ENCODE measurements at places on chromosomes 1 and 21. TPM values are rescaled to one million over a fixed set of nuclear protein-coding genes. Genes with fewer than 3 reads are reported as not detected.

- DNase-seq = peak; percentile 37
Measured at GRCh38 chr1:205325334-205325884, 3.9 kb upstream of the NUAK2 start.

- no peak for DNase-seq
Measured at GRCh38 chr1:216710055-216710454, 13.2 kb downstream of the ESRRG start.

- DNase-seq = no peak
Measured at GRCh38 chr1:11654939-11655808, 497 bp downstream of the FBXO44 start.

DNA sequence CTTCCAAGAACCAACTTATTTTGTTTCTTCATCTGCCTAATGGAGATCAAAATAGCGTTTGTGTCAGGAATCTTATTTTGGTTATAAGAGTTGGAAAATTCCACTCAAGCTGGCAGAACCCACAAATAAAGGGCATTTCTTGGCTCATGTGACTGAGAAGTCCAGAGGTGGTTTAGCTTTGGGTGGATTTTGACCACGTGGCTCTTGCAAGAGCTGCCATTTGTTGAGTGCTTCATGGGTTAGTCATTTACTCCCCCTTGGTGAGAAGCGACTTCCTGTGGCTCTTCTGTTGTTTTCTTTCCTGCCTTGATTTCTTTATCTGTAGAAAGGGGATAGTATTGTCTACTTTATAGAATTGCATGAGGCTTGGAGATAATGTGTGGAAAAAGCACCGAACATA, 9.5 kb upstream of the RNF186 start:
- DNase-seq = no peak

GRCh38 chr1:88867743-88868521, 23.4 kb downstream of the GTF2B start:
- no peak for DNase-seq

DNA sequence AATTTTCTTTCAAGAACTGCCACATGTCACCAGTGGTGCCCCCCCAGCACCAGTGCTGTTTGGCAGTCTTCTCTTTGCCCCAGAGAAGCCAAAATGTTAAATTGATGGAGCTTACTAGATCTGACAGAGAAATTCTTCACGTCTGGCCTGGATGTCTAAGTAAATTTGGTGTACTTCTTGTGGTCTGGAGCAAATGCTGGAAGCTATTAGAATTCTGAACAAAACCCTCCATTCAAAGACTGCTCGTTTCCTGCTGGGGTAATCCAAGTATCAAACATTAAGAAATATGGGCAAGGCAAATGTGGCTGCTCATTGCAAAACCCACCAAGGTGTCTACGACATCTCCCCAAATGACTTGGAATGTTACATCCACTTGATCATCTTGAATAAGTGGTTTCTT, 92.3 kb downstream of the ROR1 start:
- no peak for DNase-seq

DNA sequence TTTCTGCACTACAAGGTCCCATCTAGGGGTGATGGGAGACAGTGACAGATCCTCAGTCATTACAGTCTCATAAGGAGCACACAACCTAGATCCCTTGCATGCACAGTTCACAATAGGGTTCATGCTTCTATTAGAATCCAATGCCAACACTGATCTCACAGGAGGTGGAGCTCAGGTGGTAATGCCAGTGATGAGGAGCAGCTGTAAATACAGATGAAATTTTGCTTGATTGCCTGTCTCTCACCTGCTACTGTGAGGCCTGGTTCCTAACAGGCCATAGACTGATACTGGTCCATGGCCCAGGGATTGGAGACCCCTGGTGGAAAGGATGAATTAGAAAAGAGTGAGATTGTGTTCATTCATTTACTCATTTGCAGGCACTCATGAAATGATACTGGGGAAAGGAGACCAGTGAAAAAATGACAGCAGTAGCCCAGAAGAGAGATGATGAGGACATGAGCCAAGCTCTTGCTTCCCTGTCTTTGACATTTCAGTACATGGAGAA, 251.6 kb upstream of the DUSP10 start:
- DNase-seq = no peak

GRCh38 chr1:61282387-61282786, 200.0 kb downstream of the NFIA start:
- no peak for DNase-seq

DNA sequence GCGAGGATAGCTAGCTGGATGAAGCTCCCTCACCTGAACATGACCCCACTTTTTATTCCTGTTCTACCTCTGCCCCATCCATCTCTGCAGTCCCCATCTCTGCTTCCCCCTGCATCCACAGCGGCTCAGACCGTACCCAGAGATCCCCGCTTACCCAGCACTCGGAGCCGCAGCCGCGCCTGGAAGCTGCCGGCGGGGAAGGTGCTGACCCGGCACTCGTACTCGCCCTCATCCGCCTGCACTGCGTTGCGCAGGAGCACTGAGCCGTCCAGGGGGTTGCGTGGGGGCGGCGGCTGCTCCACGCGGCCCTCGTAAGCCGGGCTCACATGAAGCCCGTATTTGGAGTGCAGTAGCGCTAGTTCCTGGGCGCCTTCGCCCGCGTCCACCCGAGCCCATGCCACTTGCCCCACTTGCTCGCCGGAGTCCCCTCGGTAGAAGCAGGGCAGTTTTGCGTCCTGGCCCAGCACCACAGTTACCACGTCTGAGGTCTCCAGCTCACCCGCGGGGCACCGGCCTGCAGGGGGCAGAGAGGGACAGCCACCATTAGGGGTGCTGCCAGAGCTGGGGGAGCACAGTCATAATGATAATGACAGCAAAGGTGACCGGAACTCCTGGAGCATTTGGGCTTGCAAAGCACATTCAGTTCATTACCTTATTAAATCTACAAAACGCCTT, 9.8 kb downstream of the NECTIN4 start:
- DNase-seq = no peak

DNA sequence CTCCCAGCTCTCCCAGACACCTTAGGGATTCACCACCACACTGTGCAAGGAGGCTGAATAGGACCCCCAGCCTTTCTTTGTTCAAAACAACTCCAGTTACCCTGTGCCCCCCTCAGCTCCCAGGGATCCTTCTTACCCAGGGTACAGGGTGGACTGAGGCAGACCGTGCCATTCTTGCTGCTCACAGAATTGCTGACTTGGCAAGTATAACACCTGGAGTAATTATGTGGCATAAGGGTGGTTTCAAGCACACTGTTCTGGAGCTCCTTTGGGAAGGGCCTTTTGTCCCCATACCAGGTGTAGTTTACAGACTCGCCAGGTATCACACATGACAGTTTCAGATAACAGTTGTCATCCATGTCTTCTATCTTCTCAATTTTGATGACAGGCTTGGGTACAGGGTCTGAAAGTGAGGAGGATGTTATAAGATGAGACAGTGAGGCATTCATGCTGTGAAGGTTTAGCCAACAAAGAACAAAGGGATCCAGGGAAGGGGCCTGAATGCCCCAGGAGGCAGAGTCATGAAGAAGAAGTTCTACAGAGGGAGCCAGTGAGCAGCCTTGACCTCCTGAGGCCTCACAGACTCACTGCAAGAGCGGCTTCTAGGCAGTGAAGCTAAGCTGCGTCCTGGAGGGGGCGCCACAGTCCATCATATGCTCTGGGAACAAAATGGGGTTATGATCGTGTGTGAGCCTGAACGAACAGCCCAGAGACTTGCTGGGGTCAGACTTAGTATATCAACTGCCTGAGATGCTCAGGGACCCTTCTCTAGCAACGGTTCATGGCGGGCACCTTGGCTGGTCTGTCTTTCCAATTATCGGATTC, 30.3 kb downstream of the CD48 start:
- peak; percentile 85 for DNase-seq

- DNase-seq = no peak
Measured at GRCh38 chr1:231016966-231017365, 23.1 kb downstream of the FAM89A start.

DNA sequence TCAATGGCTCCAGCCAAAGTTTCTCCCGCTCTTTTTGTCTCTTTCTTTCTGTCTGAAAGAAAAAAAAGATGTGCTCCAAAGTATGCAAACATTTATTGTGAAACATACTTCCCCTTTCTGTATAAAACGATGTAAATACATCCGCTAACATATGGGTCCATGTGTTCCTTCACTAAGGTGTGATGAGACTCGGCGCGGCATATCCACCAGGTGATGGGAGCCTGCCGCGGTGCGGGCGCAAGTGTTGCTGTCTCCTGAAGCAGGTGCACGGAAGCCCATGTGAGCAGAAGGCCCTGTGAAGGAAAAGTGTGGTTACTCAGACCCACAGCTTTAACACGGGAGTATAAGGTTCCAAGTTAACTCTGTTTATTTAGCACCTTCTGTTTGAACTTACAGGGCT, 466.6 kb upstream of the C1orf87 start:
- no peak for DNase-seq

- DNase-seq = no peak
Measured at GRCh38 chr1:189697113-189697512, 780.6 kb downstream of the BRINP3 start.

- no peak for DNase-seq
Measured at GRCh38 chr1:210616356-210616755, 287.7 kb downstream of the HHAT start.

DNA sequence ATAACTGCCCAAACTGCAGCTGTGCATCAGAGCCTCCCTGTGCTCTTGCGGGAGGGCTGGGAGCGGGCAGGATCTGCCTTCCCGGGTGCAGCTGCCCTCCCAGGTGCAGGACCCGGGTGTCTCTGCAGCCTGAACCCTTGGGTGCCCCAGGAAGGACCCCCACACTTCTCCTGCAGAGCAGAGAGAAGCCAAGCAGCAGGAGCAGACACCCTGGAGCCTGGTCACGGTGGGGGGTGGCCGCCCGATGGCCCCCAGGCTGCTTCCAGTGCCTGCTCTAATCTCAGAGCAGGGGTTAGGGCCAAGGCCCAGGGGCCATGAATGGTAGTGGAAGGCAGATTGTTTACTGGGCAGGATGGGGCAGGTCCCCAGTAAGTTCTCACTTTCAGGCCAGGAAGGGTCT, 83.0 kb downstream of the RHOU start:
- no peak for DNase-seq

DNA sequence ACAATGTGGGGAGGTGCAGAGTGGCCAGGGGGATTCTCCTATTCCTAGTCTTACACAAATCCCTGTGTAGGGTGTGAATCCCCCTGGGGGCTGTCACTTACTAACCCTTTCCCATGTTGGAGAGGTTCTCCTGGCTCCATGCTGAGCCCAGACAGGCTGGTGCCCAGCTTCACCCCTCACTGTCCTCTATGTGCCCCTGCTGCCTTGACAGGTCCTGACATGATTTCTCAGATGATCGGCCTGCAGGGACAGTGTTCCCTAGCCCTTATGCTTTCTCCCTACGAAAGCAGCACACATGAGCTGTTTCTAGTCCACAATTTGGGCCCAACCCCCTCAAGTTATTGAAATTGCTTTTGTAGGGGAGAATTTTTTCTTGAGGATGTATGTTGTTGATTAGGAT, 68.9 kb upstream of the FAM78B start:
- DNase-seq = no peak

- peak; percentile 57 for DNase-seq
Measured at GRCh38 chr1:116724765-116725375, 29.4 kb upstream of the CD2 start.

DNA sequence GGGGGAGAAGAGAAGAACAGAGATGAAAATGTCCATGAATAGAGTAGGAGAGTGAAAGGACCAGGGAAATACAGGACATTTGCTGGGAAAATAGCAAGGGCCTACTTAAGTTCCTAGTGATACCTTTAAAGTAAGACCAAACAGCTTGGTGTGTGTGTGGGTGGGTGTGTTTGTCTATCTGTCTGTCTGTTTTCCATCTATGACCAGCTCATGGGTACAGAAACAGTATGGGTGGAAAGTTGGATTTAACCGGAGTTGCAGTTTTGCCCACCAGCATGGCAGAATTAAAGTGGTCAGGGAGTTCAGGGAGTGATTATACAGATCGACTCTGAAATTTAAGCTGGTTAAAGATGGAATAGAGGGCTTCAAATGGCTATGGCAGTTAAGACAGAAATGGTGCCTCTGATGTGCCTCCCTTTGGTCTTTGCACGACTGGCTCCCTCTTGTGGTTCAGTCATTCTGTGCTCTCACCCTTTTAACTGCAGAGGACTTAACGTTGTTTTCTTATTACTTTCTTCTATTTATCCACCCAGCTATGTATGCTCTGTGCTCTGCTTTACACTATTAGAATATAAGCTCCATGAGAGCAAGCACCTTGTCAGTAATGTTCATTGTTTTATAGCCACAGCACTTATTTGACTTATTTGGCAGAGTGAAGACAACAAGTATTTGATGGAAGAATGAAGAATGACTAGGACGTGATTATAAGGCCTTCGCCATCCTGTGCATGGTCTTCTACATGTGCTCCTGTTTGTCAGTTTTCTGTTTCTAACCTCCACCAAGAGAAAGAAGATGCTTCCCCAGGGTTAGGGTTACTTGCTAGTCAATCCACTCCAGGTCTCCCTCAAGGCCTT, 72.7 kb upstream of the AK4 start:
- DNase-seq = peak; percentile 57

DNA sequence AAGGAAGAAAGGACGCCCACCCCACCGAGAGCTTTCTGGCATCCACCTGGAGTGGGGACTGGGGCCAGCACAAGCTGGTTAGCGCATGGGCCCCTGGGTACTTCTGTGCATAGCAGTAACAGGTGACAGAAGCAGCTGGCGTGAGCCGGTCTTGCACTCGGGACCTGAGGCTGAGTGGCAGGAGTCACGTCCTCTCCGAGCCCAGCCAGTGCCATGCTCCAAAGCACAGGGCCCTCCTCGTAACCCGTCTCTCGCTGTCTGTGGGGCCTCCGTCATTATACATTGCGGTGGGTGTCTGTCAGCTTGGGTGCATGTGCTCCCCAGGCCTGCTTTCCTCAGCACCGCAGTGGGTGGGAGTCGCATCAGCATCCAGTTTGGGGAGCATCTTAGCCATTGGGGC, 87.6 kb upstream of the VAMP3 start:
- no peak for DNase-seq

- no peak for DNase-seq
Measured at GRCh38 chr1:39110325-39110851, 84.2 kb downstream of the NDUFS5 start.

GRCh38 chr1:209383422-209383821, 200.1 kb upstream of the CAMK1G start:
- no peak for DNase-seq

The C1orf226 gene
- total RNA-seq = not detected

The PRCC gene
- total RNA-seq = 49.5 TPM

The TAS1R2 gene
- not detected for total RNA-seq

The TENT5C gene
- total RNA-seq = 122 TPM

The SLC1A7 gene
- not detected for total RNA-seq

The CSF3R gene
- 4.1 TPM for total RNA-seq

The PRAMEF33 gene
- total RNA-seq = not detected

The TMEM125 gene
- not detected for total RNA-seq

The HP1BP3 gene
- total RNA-seq = 186 TPM

The KRTAP19-3 gene
- total RNA-seq = not detected

The FAM131C gene
- not detected for total RNA-seq

The LCE1B gene
- not detected for total RNA-seq
